ENCODE measurements at places on chromosomes 3 and 15.
A peak's percentile ranks its signal among the peaks of the same experiment; 100 is the strongest.

- no peak for DNase-seq
These were observed 193.5 kb downstream of the TNIK start for GRCh38 chr3:171266740-171267073.

DNA sequence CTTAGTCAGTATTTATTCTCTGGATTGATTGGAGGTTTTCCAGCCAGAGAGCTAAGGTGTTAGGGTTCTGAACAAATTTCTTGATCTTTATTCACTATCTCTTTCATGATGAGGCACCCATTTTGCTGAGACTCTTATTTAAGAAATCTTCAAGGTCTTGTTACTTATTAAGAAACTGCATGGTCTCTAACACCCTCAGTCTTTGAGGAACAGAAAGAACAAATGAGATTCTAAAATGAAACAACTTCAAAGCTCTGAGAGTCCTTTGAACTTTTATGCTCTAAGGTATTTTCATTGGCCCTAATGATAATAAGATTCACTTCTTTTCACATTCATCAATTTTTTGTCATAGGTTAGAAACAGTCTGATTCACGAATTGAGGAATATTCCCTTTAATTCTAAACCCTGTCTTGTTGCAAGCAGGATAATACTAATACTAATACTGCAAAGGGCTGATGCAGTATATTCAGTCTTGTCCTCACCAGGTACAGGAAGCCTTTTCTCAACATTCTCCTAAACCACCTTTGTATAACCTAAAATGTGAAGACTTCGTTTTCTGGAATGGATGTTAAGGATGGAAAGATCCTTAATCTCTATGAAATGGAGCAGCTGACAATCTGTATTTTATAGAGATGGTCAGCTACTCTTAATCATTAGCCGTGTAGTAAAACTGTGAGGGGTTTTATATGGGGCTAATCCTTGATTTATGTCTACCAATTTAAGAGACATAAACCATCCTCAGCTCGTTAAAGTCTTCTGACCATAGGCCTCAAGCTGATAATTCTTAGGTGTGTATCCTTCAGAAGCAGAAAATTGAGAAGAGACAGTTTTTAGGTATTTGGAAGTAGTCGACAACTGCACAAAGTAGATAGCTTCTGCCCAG lies 198.3 kb downstream of the OTOL1 start:
- no peak for DNase-seq

GRCh38 chr3:128794770-128795649 lies 69.0 kb downstream of the RAB7A start:
- peak; percentile 44 for DNase-seq

DNA sequence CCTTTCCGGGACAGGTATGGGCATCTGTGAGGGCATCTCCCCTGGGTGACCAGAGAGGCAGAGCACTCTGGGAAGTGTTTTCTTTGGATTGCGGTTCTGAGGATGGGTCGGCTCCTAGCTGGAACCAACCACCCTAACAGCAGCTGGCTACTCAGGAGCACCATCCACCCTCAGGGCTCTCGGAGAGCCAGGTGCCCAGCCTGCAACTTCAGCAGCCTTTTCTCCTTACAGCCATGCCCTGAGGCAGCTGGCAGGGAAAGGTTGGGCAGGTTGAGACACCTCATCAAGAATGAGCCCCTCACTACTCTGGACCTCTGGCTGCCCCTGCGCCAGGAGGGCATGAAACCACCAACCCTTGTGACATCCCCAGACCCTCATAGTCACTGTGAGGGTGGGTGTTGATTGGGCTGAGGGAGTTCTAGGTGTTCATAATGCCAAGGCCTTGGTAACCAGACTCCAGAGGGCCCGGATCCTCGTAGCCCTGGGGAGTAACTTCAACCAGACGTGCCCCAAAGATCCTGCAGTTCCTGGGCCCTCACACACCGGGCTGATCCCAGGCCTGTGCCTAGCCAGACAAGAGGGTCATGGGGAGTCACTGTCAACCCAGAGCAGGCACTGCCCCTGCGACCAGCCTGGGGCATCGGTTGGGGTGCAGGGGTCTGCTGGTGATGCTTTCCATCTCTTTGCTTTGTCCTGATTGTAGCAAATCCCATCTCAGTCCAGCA lies 114.4 kb upstream of the ABHD17C start:
- no peak for DNase-seq

DNA sequence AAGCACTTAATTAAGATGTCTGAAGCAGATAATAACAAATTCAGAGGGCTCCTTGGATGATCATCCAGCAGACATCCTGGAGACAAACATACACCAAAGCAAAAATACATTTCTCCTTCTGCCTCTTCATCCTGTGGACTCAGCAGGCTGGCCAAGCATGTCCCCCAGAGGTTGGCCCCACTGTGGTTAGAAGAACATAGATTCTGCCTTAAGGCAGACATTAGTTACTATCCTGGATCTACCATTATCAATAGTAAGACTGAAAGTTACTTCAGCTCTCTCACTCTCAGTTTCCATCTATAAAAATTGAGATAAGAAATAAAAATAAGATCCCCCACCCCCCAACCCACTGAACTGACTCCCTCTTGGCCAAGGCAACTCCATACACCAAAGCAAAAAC lies 28.6 kb upstream of the TGFBR2 start:
- no peak for DNase-seq

- no peak for DNase-seq
These were observed 20.6 kb downstream of the FAN1 start for GRCh38 chr15:30924353-30924752.

GRCh38 chr3:136955813-136956212 lies 2.0 kb upstream of the IL20RB start:
- DNase-seq, result no peak

GRCh38 chr3:134867277-134867676 lies 72.2 kb downstream of the EPHB1 start:
- DNase-seq, result no peak

GRCh38 chr15:42737529-42738328 lies 801 bp upstream of the CDAN1 start:
- no peak for DNase-seq

DNA sequence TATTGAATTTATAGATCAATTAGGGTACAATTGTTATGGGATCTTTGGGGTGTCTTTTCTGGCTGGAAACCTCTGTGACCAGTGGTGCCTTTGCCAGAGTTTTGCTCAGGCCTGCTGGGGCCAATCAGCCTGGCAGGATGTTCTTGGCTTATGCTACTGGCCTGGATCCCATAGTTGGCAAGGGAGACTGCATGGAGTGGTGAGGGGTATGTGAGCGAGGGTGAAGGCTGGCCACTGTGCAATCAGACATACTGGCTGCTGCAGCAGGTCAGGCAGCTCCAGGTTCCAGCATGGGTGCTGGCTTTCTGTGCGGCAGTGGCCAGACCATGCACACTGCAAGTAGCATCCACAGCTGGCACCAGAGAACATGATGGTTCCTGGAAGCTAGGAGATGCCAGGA lies 1053.2 kb upstream of the GBE1 start:
- no peak for DNase-seq

DNA sequence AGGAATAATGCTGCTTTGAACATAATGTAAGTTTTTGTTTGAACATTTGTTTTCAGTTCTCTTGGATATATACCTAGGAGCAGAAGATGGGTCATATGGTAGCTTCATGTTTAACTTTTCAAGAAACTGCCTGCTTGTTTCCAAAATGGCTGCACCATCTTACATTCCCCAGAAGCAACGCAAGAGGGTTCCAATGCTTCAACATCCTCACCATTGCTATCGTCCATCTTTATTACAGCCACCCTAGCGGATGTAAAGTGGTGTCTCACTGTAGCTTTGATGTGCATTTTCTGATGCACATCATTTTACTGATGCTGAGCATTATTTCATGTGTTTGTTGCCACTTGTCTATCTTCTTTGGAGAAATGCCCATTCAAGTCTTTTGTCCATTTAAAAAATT lies 46.4 kb upstream of the GATA2 start:
- no peak for DNase-seq

DNA sequence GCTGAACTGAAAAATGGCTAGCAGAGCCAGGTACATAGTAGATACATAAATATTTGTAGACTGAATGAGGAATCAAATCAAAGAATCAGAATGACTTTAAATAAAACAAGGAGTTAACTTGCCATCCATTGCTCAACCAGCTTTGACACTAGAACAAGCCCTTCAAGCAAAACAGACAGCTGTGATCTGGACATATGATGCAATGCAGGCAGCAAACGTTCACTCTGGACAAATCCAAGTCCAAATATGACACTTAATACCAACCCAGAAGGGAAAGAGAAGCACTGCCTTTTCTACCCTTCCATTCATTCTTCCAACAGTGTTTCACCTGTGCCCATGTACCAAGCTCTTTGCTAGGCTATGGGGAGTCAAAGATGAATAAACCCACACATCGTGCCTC lies 4.5 kb downstream of the THRB start:
- no peak for DNase-seq

GRCh38 chr15:27278761-27279160 lies 307.8 kb downstream of the GABRG3 start:
- no peak for DNase-seq

GRCh38 chr15:92812271-92812670 lies 87.9 kb upstream of the CHD2 start:
- no peak for DNase-seq

DNA sequence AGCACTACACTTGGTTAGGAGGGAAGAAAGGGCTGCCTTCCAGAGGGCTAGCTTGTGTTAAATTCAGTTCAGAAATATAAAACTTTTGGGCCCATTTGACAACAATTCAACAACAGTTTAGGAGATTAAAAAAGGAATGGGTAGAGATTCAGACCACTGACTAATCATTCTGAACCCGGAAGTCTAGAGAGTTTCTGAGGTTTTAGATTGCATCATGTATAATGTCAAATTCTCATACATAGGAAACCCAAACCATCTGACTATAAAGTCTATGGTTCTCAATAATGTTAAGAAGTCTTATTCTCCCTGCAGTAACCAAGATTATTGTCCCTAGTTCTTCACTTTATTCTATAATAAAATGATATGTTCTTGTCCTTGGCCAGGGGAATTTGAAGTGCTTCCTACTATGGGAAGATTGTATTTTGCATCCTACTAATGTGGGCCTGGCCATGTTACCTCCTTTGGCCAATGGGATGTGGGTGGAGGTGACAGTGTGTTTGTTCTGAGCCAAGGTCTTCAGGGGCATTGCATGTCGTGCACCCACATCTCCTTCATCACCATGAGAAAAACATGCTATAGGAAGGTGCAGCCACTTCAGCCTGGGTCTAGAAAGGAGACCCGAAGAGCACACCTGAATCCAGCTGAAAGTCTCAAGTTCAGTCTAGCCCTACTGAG lies 66.4 kb upstream of the CCNL1 start:
- no peak for DNase-seq

- no peak for DNase-seq
These were observed 367.7 kb downstream of the CGGBP1 start for GRCh38 chr3:87691109-87691508.

DNA sequence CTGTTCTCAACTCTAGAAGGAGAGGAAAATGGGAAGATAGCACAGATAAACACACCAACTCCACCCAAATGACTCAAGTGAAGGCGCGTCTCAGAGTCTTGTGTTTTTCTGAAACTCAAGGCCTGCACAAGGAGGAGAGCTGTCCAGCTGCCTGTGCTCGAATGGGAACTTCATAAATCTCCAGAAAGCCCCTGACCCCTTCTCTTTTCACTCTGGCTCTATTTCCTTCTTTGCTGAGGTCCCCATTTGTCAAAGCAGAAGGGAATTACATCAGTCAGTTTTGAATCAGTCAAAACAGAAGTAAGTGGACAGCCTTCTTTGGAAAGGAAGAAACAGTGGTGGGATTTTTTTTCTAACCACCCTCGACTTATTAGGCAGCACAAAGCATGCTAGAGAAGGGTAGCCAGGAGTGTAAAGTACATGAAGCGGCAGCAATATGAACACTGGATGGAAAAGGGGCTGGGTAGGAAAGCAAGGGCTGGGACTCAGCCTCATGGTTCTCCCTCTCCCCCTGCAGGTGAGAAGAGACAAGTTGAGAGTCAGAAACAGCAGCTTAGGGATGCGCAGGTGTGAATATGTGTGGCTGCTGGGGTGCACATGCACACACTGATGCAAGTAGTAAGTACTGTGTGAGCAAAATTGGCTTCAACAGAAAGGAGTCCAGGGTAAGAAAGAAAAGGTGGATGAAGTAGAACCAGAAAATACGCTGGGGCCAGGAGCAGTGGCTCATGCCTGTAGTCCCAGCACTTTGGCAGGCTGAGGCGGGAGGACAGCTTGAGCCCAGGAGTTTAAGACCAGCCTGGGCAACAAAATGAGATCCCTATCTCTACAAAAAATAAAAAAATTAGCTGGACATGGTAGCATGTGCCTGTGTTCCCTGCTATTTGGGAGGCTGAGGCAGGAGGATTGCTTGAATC lies 36.6 kb upstream of the MAGEF1 start:
- DNase-seq, result no peak

- DNase-seq, result no peak
These were observed 91.5 kb downstream of the ITPR1 start for GRCh38 chr3:4584456-4585249.

GRCh38 chr3:183381179-183381578 lies 47.2 kb downstream of the MCF2L2 start:
- DNase-seq, result no peak

GRCh38 chr3:106403371-106404145 lies 534.7 kb upstream of the CBLB start:
- DNase-seq, result no peak

GRCh38 chr3:126498929-126499328 lies 18.6 kb downstream of the UROC1 start:
- DNase-seq, result no peak

DNA sequence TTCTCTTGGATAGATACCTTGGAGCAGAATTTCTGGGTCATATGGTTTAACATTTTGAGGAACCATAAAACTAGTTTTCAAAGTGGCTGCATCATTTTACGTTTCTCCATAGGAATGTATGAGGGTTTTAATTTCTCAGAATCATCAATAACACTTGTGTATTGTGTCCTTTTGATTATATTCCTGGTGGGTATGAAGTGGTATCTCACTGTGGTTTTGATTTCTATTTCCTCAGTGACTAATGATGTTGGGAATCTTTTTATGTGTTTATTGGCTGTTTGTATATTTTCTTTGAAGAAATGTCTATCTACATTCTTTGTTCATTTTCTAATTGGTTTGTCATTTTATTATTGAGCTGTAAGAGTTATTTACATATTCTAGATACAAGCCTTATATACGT lies 28.8 kb downstream of the CDIN1 start:
- DNase-seq, result no peak

DNA sequence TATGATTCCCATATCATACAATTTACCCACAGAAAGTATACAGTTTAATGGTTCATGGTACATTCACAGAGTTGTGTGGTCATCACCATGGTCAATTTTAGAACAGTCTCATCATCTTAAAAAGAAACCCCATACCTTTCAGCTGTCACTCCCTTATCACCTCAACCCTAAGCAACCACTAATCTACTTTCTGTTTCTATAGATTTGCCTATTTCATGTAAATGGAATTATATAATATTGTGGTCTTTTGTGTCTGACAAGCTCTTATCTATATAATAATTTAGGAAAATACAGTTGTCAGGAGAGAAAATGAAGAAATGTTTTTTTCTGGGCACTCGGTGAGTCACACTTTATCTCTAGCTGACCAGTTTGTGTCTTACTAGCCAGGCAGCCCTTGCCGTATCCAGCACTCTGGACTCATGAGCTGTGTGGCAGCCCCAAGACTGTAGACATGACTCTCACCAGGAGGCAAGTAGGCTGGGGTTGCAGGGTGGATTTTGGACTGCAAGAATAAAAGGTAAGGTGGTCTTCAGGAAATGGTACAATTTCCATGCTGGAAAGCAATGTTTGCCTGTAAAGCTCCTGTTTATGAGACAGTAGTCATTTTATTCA lies 234.6 kb downstream of the THRB start:
- DNase-seq, result no peak

- DNase-seq, result no peak
These were observed 271.5 kb downstream of the EFHB start for GRCh38 chr3:19662486-19662885.

Measured in stimulated activated CD4-positive, alpha-beta T cell treated with anti-CD3 and anti-CD28 coated beads, Interleukin-1b, Interleukin-23, amount 100 ng/mL, for 24 hours (primary cell).